Non-pigmented ciliary epithelial cell (primary cell): ENCODE measurements at places on chromosomes 16 and 17.

DNA sequence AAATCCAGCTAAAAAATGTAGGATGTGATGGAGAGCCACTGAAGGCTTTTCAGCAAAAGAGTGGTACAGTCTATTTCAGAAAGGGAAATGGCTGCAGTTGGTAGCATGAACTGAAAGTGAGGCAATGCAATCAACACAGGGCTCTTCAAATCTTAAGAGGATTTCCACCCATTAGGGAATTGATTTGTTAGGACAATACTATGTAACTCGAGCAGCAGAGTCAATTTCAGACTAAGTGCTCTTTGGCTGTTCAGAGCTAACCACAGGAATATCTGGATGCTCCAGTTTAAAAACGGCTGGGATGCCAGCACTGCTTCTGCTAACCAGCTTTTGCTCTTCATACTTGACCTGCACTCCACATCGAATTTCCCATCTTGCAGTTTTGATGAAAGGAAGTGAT lies 24.6 kb downstream of the CACNG1 start:
- no peak for DNase-seq

DNA sequence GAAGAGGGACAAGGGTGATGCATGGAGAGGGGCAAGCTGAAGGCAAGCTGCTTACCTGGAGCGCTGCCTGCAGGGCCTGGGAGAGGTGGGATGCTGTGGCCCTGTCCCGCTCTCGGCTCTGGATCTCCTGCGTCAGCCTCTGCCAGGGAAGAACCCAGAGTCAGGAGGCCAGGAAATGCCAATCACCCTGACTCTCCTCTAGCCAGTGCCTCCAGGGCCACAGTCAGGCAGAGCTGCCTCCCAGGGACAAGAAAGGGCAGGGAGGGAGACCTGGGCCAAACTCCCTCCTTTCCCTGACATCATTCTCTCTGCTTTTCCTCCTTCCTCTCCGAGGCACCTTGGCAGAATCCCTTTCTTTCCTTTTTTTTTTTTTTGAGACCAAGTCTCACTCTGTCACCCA lies 11.3 kb downstream of the CDK3 start:
- no peak for DNase-seq

DNA sequence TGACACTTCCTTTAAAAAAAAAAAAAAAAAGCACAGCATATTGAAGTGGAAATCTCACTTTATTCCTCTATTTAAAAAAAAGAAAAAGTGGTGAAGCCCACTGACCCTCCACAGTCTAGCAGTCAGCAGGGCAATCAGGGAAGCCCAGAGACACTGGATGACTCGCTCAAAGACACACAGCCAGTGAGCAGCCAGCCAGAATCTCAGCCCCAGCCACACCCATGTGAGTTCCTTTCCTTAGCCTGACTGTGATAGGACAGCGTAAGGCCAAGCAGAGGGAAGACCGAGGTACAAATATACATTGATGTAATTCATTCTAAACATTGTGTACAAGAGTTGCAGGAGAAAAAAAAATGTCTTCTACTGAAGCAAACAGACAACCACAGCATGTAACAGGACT lies 22.5 kb downstream of the XPO6 start:
- no peak for DNase-seq

DNA sequence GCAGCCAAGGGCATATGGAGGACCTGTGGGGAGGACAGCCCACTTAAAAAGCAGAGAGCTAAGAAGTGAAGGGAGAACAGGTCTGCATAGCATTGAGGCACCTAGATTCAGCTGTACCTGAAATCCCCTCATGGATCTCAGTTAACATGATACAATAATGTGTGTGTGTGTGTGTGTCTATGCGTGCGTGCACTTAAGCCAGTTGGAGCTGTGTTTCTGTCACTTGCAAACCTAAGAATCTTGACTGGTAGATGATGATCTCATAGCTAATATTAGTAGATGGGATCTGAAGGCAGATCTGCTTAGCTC lies 1.7 kb upstream of the ITPRIPL2 start:
- DNase-seq: no peak

DNA sequence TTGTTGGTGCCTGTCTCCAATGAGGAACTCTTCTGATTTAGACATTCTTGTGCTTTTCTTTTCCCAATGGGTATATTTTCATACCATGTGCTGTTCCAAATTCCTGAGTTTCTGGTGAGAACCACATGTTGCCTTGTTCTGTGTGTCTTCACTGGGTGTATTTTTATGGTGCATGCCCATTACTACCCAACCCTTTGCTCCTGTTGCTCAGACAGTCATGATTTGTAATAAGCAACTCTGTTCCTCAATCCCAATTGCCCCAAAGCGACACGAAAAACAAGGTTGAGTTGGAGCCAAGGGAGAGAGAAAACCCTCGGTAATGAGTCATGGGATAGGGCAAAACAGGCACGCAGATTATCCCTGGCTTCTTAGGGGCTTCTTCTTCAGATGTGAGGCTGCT lies 101.8 kb downstream of the ABCA8 start:
- DNase-seq: no peak

- no peak for DNase-seq
Observed at GRCh38 chr17:31654936-31655335, 204.1 kb downstream of the COPRS start.

GRCh38 chr16:6558126-6558525 lies 774.5 kb upstream of the RBFOX1 start:
- DNase-seq: no peak

DNA sequence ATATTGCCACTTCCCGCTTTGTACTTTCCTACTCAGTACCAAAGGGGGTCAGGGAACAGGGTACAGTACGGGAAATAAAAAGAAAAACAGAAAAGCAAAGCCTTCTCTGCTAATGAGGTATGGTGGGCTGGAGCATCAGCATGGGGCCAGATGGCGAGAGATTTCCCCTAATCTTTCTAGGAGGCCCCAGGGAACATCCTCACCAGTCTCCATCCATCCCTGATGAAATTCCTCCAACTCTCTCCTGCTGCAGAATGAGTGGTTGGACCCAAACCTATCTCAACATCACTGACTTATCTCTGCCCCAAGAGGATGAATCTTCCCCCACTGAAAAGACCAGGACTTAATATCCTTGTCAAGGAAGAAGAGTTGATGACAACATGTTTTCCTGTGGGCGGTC lies 185.6 kb downstream of the C16orf78 start:
- DNase-seq: no peak

- DNase-seq: no peak
Observed at GRCh38 chr16:30434852-30435251, 5.0 kb upstream of the DCTPP1 start.

- DNase-seq: no peak
Observed at GRCh38 chr17:77558846-77559626, 399.5 kb upstream of the TNRC6C start.

- no peak for DNase-seq
Observed at GRCh38 chr17:51901242-51901641, 257.3 kb downstream of the CA10 start.

DNA sequence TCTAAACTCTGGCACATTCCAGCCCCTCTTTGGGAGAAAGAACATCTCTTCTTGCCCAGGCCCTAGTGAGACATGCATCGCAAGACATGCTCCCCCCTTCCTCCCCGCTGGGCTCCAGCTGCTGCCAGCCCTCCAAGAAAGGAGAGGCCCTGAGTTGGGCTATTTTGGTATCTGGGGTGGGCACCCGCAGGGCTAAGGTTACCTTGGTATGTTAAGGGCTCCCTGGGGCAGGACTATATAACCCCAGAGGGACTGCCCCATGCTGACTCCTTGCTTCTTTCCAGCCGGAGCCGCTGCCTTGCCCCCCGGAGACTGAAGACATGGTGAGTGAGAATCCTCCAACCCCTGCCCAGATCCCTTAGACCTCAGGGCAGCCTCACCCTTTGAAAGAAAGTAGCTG lies at the start of gene MYL11:
Gene MYL11, plus strand, starts transcription at position 265 of the 400 bp plus-strand sequence. Its CDS starts 56 bp downstream, at position 321.
- no peak for DNase-seq

GRCh38 chr16:10935226-10935915 lies 6.9 kb downstream of the DEXI start:
- DNase-seq: no peak

DNA sequence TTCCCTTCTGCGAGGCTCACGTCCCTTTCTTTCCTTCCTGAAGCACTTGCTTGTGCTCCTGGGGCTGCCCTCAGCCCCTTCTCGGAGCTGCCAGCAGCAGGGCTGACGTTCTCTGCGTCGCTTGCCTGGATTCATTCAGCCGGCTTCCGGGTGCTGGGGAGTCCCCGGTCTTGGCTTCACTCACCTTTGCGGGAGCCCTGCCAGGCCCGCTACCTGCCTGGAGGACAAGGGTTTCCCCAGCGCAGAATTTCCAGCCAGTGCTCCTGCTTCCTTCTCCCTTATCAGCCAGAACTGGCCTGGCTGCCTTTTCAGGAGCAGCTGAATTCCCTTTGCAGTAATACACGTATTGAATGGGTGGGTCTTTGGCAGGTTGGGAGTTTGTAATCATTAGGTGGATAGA lies 22.1 kb upstream of the IL17C start:
- no peak for DNase-seq

DNA sequence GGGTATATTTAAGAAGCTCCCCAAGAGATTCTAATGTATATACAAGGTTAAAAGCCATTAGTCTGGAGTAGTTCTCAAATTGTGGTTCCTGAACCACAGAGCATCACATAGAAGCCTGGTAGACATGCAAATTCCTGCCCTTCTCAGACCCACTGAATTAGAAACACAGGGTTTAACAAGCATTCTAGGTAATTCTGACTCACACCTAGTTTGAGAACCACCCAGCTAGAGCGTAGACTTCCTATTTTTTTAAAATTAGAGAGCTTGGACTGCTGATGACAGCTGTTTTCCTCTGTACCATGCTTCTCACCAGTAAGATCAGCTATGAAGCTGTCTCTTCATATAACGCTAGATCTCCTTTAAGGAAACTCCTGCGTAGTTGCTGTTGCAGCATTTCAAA lies 50.6 kb downstream of the HS3ST3B1 start:
- no peak for DNase-seq

- DNase-seq: no peak
Observed at GRCh38 chr17:4604111-4604644, 19.8 kb downstream of the SMTNL2 start.

GRCh38 chr16:57538235-57538721 lies 1.9 kb upstream of the CCDC102A start:
- DNase-seq: no peak

- peak; percentile 45 for DNase-seq
Observed at GRCh38 chr17:81685108-81685507, 1.3 kb downstream of the HGS start.

GRCh38 chr16:56320056-56320455 lies 105.3 kb downstream of the AMFR start:
- no peak for DNase-seq

GRCh38 chr16:88697831-88698615 lies 8.2 kb downstream of the RNF166 start:
- no peak for DNase-seq

GRCh38 chr16:87244636-87245197 lies 72.5 kb downstream of the C16orf95 start:
- DNase-seq: no peak

- DNase-seq: no peak
Observed at GRCh38 chr17:81432941-81433340, 37.7 kb downstream of the BAHCC1 start.

DNA sequence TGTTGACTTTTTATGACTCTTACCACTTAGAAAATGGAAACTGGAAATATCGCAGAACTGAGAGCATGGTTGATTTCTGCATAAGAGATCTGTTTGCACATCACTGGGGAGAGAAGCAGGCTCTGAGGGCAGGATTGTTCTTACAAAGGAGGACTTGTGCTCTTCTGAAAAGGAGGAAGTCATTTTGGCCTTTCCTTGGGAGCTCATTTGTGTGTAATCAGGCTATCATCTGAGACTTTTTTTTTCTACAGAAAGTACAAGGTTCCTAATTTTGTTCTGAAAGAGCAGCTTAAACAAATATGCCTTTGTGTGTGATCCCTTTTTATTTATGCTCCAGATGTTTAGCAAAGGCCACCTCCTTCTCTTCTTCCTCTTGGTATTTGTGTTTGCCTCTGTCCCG lies 145.7 kb upstream of the CACNG5 start:
- no peak for DNase-seq

- no peak for DNase-seq
Observed at GRCh38 chr16:88773812-88774291, 11.2 kb downstream of the PIEZO1 start.

- no peak for DNase-seq
Observed at GRCh38 chr16:27408602-27409031, 6.6 kb downstream of the IL21R start.

DNA sequence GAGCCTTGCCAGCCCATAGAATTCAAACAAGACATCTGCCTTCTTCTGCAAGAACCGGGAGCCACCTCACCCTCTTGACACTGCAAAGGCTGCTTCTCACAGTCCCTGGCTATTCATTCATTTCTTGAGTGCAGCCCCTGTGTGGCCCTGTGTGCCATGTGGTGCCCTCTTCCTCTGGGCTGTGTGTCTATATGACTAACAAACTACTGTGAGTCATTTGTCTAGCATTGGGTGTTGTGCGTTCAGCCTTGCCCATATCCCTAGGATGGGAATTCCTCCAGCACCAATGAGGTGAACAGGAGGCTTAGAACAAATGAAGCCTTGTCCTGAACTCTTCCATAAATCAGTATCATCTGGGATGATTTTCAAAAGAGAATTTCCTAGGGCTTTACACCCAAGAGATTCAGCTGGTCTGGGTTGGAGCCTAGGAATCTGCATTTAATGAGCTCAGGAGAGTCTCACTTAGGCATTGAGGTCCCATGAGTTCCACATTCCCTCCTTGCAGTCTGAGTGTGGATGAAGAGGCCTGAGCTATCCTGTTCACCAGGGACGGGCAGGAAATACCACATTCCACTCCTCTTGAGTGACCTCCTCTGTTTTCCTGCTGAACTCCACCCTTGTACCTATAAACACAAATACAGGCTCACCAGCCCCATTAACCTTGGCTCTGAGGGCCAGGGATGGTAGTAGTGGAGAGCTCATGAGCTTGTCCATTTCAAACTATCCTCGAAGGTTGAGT lies 308.7 kb upstream of the N4BP1 start:
- DNase-seq: no peak

GRCh38 chr17:59004338-59005111 lies 102.2 kb downstream of the TRIM37 start:
- DNase-seq: no peak

DNA sequence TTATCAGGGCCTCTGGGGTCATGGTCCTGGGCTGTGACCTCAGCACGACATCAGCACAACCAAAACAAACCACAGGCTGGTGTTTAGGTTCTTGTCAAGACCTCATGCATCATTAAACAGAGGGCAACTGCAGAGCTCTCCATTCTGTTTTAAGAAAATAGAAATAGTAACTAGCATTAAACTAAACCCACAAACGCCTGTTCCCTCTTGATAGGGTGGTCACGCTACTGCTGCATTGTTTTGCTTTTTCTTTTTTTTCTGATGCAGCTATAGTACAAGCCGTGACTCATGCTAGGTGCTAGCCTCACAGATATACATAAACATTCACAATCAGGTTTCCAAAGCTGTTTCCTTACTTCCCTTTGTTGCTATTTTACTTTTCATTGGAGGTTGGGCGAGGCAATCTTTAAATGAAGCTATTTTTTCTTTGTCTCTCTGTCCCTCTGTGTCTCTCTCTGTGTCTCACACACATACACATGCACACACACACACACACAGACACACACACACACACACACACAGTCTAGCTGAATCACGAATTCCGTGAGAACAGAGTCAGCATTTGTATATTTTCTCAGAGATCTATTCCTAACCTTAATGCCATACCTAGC lies 310.3 kb downstream of the CDH13 start:
- peak; percentile 58 for DNase-seq

GRCh38 chr16:12197812-12198211 lies 221.3 kb downstream of the SNX29 start:
- DNase-seq: no peak

- peak; percentile 60 for DNase-seq
Observed at GRCh38 chr17:44071198-44071520, 624 bp downstream of the G6PC3 start.

GRCh38 chr16:80536238-80536637 lies 4.6 kb upstream of the DYNLRB2 start:
- no peak for DNase-seq

- DNase-seq: no peak
Observed at GRCh38 chr17:68291836-68292688, 767 bp downstream of the ARSG start.
